Keratinocyte (primary cell): ENCODE measurements at places on chromosomes 1 and 21.

- no peaks in the 10 kb centered on the region for H3K27me3 ChIP-seq
- H3K36me3 ChIP-seq: peaks cover 64% of the 10 kb centered on the region
- H3K27ac ChIP-seq: peak overlapping the region; percentile 35
- H3K4me3 ChIP-seq: no peak overlapping the region
Observed at GRCh38 chr1:31689854-31690253, 14.0 kb downstream of the COL16A1 start.

GRCh38 chr1:67759692-67760029 is 73.6 kb downstream of the GNG12 start:
- peak overlapping the region; percentile 69 for H3K27ac ChIP-seq
- peaks cover 8% of the 10 kb centered on the region for H3K36me3 ChIP-seq
- H3K27me3 ChIP-seq: no peaks in the 10 kb centered on the region
- no peak overlapping the region for H3K4me3 ChIP-seq
- no peak for DNase-seq

DNA sequence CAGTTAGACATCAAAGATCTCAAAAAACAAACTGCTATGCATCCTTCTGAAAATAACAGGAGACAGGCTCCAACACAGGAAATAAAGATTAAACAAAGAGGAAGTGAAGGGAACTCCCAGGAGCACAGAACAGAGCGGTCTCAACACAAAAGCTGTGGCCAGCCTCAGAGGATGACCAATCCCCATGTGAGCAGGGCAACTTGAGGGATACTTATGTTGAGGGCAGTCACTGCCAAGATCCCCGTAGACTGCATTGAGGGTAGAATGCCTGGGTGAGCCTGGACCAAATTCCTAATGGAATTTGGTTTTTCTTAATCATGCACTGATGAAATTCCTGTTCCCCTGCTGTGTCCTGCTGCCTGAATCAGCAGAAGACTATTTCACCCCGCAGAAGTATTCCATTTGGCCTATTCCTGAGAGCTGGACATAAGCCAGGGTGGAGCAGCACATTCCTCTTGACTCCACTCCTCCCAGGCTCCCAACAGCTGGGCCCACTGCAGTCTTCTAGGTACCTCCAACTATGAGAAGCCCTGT is 49.0 kb downstream of the JAK1 start:
- H3K27me3 ChIP-seq: no peaks in the 10 kb centered on the region
- no peak overlapping the region for H3K4me3 ChIP-seq
- H3K36me3 ChIP-seq: no peaks in the 10 kb centered on the region

GRCh38 chr1:152926091-152926490 is 17.7 kb downstream of the IVL start:
- no peak for DNase-seq
- H3K4me1 ChIP-seq: no peaks in the 10 kb centered on the region
- H3K36me3 ChIP-seq: no peaks in the 10 kb centered on the region
- no peak overlapping the region for H3K27ac ChIP-seq

DNA sequence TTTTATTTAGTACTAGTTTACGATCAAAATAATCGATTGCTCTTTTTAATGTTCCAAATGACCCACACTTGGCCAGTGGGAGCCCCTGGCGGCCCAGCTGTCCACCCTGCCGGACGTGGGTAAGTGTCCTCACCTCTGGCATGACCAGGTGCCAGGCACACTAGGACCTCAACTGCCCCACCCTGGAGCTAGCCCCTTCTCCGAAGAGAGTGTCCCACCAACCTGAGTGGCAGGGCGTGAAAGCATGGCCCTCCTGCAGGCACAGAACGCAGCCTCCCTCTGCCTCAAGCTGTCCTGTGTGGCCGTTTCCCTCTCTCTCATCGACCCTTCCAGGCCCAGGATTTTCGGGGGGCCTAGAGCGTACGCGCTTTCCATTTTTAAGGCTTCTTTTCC is 32.9 kb upstream of the AGPAT3 start:
- no peak overlapping the region for H3K4me3 ChIP-seq
- no peaks in the 10 kb centered on the region for H3K36me3 ChIP-seq
- no peak for DNase-seq

- peaks cover 51% of the 10 kb centered on the region for H3K4me1 ChIP-seq
- H3K36me3 ChIP-seq: no peaks in the 10 kb centered on the region
- H3K4me3 ChIP-seq: no peak overlapping the region
Observed at GRCh38 chr1:207001492-207002245, 30.9 kb downstream of the C1orf116 start.

DNA sequence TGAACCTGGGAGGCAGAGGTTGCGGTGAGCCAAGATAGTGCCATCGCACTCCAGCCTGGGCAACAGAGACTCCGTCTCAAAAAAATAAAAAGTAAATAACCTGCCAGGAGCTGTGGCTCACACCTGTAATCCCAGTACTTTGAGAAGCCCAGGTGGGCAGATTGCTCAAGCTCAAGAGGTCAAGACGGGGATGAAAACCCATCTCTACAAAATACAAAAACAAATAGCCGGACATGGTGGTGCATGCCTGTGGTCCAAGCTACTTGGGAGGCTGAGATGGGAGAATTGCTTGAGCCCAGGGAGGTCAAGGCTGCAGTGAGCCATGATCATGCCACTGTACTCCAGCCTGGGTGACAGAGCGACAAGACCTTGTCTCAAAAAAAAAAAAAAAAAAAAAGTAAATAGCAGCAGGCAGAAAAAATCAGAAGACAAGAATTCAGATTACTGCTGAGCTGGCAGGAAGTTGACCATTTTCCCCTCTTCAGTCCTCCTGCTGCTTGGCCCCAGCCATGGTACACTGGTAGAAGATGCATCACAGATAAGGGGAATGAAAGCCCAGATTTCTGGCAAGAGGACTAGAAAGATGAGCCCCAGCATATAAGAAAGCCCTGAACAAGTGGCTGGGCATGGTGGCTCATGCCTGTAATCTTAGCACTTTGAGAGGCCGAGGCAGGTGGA is 97.6 kb downstream of the TOMM20 start:
- H3K36me3 ChIP-seq: no peaks in the 10 kb centered on the region
- peaks cover 3% of the 10 kb centered on the region for H3K4me1 ChIP-seq
- H3K27me3 ChIP-seq: no peaks in the 10 kb centered on the region
- DNase-seq: no peak
